ENCODE measurements at places on chromosomes 4 and X.

DNA sequence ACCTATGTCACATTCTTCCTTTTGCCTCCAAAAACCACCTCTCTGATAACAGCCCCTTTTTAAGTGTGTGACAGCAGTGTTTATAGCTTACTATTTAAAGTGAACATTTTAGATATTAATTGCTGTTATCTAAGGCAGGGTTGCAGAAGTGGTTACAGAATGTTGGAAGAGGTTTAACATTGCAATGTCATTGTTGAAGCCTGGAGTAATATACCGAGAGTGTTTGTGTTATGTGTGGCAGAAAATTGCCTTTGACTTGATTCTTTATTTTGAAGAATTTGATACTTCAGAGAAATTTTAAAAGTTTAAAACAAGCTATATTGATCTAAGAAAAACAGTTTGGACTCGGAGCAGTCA lies 37.1 kb downstream of the SMARCAD1 start:
- no peak for DNase-seq

GRCh38 chr4:56139241-56139827 lies 190.6 kb downstream of the CEP135 start:
- no peak for DNase-seq

GRCh38 chr4:123418351-123418931 lies 21.8 kb downstream of the SPRY1 start:
- DNase-seq: peak; percentile 90

GRCh38 chrX:10945498-10945897 lies 165.6 kb upstream of the HCCS start:
- no peak for DNase-seq

DNA sequence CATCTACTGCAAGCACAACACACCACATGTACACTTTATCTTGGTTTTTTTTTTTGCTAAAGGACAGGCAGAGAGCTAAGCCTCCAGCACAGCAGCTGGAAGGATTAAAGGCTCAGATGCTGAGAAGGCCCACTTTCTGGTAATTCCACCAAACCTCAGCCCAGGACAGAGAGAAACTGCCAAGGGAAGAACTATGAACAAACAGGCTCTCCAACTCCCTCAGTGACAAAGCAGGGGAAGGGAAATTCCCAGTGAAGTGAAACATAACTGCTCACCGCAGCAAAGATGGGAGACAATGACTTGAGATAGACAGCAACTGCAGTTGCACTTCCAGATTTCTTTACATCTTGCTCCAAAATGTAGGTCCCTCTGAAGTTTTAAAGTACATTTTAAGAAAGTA lies 4.8 kb downstream of the PROM1 start:
- no peak for DNase-seq

- DNase-seq: no peak
These were observed 269.3 kb downstream of the DHX15 start for GRCh38 chr4:24315056-24315455.

GRCh38 chr4:42371305-42372252 lies 25.7 kb upstream of the SHISA3 start:
- DNase-seq: no peak

- no peak for DNase-seq
These were observed 743.8 kb downstream of the FAT4 start for GRCh38 chr4:126058596-126058995.

DNA sequence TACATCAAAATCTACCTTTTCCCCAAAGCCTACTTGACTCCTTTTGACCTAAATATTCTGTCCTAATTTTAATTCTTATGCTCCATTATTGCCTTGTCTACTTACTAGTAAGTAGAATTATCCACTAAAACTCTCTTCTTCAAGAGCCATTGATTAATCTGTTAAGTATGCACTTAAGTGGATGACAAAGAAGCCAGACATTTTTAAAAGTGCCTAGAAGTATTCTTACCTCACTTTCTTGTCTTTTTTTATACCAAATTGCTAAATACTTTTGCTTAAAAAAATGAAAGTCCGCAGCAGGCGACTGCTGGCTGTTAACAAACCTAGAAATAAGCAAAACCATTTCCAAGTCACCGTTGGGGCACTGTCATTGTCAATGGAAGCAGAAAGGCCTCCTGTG lies 20.1 kb upstream of the FRMPD4 start:
- no peak for DNase-seq

GRCh38 chr4:153260553-153261300 lies 56.5 kb downstream of the TRIM2 start:
- no peak for DNase-seq

GRCh38 chr4:179521952-179522351 lies 2079.7 kb upstream of the AGA start:
- DNase-seq: no peak

DNA sequence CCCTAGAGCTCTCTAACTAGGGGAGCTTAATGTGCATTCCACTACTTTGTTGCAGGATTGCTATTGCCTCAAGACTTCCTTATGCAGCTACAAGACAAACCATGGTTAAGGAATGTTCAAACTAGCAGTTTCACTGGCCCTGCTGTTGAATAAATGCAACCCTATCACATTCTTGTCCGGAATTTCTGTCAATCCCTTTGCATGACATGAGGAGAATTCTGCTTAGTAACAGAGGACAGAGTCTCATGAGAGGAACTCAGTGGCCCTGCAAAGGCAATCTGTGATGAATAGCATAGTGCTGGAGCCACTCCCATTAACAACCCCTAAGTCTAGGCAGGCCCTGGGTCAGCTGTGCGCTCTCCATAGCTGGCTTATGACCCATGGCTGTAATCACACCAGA lies 30.7 kb upstream of the SGMS2 start:
- DNase-seq: no peak

DNA sequence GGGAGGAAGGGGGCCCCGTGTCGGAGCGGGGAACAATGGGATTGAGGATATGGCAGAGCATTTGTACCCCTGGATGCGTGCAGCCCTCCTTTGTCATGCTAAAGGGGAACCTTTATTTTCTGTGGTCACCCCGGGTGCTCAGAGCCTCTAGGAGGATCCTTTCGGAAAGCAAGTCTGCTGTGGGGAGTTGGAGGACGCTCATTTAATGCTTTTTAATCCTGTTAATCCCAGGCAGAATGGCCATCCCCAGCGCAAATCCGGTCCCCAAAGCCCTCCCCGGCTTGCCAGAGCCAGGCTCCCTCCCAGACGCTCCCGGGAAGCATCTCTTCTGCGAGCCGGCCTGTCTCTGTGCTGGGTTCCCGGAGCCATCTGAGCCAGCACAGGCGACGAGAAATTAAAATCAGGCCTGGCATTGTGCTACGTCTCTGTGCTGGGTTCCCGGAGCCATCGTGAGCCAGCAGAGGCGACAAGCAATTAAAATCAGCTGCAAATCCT lies 113.2 kb upstream of the PPP2R3B start:
- no peak for DNase-seq

DNA sequence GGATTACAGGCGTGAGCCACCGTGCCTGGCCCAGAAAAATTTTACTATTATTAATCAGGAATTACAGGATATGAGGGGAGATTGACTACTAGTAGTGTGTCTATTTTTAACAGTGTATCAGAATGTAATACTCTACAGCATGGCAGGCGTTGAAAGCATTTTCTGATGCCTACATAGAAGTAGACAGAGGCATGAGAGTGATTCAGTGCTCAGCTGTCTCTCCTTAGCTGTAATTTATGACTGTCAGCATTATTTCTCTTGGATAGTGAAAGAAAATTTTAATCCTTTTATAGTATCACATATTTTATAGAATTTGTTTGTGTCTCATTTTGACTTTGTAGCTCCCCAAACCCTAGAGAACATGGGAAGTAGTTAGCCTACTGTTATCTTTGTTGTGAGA lies 20.7 kb downstream of the ARHGAP24 start:
- no peak for DNase-seq

GRCh38 chr4:19213388-19213787 lies 1038.3 kb upstream of the SLIT2 start:
- DNase-seq: no peak

Measured in NCI-H146 (cell line).